Articular chondrocyte of knee joint (primary cell): ENCODE measurements at places on chromosomes 3 and 15. TPM values are rescaled to one million over a fixed set of nuclear protein-coding genes. Genes with fewer than 3 reads are reported as not detected.

MLH1 gene
- 49.2 and 55.9 TPM in 2 replicates for total RNA-seq

PLA2G4E gene
- total RNA-seq = not detected in 2 replicates

FBN1 gene
- total RNA-seq = 1,426 and 1,479 TPM in 2 replicates

CCDC39 gene
- total RNA-seq = 0.13 TPM in 1 of 2 replicates, not detected in the other

SNRK gene
- 23.1 and 25.6 TPM in 2 replicates for total RNA-seq
